GM20000 (cell line): ENCODE measurements at places on chromosomes 2 and 18.

DNA sequence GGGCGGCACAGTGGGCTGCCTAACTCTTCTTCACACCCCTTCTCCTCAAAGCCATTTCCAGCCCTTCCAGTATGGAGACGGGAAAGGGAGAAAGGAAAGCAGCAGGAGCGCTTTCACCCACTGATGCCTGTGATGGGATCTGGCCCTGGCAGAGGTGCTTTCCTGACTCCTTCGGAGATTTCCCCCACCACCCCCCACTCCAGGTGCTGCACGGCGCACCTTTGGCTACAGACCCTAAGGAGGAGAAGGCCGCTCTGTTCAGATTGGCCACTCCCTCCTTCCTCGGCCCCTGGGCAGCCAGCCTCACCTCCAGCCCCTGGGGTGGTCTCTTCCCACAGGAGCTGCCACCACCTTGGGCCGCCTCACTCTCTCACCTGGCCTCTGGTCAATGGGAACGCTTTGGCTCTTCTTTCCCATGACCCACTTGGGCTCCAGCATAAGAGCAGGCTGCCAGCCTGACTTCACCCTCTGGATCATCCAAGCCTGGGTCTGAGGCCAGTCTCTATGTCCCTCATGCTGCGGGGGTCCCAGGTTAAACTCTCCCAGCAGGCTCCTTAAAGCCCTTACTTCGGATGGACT lies 18.4 kb upstream of the MAL start:
- no peak for DNase-seq

- DNase-seq = no peak
These were observed 1042.3 kb upstream of the NRXN1 start for GRCh38 chr2:52074130-52074719.

GRCh38 chr18:31250902-31251301 lies 67.1 kb upstream of the DSG1 start:
- no peak for DNase-seq

- DNase-seq = no peak
These were observed 3.0 kb downstream of the SH2D6 start for GRCh38 chr2:85421260-85422071.

DNA sequence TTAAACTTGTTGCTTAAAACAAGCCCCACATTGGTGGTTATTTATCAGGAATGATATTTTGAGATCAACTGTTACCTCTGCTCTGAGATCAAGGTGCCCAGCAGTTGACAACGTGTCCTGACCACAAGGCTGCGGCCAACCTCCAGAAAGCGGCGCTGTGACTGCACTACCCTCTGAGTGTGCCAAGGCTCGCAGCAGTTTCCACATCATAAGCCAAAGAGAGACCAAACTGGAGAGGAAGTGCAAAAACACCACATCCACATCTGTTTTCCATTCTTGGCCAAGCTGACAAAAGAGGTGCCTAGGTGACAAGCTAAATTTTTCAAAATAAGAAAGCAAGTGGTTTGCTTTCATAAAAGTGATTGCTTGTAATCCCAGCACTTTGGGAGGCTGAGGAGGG lies 410.8 kb upstream of the POU3F3 start:
- no peak for DNase-seq

GRCh38 chr18:1542230-1542774 lies 637.6 kb downstream of the ADCYAP1 start:
- no peak for DNase-seq

DNA sequence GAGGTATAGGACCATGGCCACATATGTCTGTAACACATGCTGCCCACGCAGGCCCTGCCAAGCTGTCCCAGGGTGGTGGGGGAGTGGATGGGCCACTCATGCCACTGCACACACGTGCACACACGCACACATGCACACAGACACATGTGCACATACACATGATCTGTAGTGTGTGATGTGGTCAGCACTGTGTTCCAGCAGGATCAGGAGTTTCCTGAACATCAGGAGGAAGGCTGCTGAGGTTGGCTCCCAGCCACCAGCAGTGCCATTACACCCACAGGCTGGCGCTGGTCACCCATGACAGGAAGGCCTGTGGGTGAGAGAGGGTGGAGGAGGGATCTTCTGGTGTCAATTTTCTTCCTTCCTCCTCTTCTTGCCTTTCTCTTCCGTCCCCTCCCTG lies 44.7 kb downstream of the POMC start:
- no peak for DNase-seq

- no peak for DNase-seq
These were observed 1040.7 kb upstream of the SLC39A10 start for GRCh38 chr2:194616334-194616733.

DNA sequence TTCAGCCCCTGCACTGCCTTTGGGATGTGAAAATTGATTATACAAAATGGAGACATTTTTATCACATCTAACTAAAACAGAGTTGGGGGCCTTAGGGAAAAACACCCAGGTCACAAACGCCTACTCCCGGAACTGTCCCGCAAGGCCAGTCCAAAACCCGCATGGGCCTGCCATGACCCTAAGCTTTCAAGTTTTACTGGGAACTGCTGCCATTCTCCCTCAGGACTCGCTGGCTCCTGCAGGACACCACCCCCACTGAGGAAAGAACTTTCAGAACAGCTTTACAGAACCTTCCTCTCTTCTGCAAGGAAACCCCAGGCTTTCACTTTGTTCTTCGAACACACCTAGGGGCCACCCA lies 320.4 kb upstream of the HS6ST1 start:
- DNase-seq = no peak

DNA sequence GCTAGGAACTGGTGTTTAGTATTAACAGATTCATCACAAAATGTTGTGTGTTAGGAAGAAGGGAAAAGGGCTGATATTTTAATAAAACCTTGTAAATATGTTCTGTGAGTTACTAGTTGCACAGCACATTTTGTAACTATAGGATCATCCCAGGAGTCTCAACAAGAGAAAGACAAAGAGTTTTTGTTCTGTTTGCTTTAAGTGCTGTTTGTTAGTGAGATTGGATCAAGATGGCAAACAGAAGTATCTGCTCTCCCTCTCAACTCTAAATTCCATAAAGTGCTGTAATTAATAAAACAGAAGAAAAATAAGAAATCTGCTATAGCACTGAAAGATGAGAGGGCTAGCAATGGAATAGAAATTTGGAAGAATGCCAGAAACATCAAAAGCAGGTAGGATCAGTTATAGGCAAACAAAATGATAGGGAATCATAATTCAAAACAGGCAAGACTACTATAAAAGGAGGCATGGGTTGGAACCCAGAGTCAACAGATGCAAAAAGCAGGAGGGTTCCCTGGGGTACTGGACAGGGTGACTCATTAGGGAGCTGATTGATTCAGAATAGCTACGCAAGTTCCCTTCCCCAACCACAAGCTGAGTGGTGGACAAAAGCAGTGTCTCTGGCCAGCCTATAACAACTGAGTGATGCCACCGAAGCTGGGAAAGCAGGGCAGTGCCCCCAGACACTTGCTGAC lies 75.8 kb downstream of the DYNC1I2 start:
- no peak for DNase-seq

GRCh38 chr2:196959734-196960338 lies 33.3 kb upstream of the PGAP1 start:
- no peak for DNase-seq
